ENCODE measurements at places on chromosomes 7 and 10.

DNA sequence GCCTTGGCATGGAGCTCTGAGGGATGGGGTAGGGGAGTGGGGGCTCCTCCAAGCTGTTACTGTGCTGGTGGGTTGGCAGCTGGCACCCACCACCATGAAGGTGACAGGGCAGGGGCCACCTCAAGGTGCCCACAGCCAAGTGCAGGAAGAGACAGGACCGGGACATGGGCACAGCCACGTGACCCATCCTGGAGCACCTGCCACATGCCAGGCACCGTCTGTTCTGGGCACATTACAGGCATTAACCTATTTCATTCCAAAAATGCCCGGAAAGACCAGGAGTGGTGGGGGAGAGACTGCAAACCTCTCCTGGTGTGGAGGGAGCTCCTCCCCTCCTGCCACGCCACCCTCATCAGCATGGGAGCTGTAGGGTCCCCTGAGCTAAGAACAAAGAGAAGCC, 56.7 kb downstream of the CAMK2B start:
- DNase-seq: no peak

GRCh38 chr10:28794986-28795385, 117.7 kb downstream of the BAMBI start:
- DNase-seq: no peak

GRCh38 chr10:70479626-70480238, 1.2 kb downstream of the PALD1 start:
- DNase-seq: no peak

GRCh38 chr7:101557421-101557820, 71.7 kb downstream of the MYL10 start:
- no peak for DNase-seq

GRCh38 chr10:132708441-132708840, 77.5 kb downstream of the NKX6-2 start:
- no peak for DNase-seq

DNA sequence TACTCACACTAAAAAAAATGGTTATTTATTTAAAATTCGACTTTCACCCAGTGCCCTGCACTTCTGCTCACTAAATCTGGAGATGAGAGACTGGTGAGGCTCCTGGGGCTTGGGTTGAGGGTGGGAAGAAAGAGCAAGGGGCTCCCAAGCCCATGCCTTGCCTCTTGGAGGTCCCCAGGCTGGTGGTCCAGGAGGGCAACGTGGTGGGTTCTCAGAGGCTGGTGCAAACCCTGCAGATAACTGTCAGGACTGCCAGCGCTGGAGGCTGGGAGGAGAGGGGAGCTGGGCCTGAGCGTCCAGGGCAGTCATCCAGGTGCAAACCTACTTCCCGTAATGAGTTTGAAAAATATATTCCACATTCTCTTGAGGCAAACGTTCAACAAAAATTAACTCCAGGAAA, 528.3 kb downstream of the GLRX3 start:
- DNase-seq: no peak

- DNase-seq: no peak
Observed at GRCh38 chr7:105339404-105340323, 49.1 kb downstream of the SRPK2 start.

- DNase-seq: no peak
Observed at GRCh38 chr10:57986422-57986821, 281.3 kb downstream of the IPMK start.

DNA sequence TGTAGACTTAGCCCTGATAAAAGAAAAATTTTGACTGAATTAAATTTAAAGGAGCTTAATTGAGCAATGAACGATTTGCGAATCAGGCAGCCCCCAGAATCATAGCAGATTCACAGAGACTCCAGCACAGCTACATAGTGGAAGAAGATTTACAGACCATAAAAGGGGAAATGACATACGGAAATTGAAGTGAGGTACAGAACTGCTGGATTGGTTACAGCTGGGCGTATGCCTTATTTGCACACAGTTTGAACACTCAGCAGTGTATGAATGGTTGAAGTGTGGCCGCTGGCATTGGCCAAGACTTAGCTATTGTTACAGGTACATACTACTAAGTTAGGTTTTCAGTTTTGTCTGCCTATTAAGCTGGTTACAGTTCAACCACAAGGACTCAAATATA, 433.5 kb upstream of the CELF2 start:
- DNase-seq: no peak

GRCh38 chr7:21251151-21251800, 176.6 kb upstream of the SP4 start:
- DNase-seq: no peak

- DNase-seq: no peak
Observed at GRCh38 chr10:96176985-96177384, 46.9 kb downstream of the ZNF518A start.

GRCh38 chr10:116753759-116754158, 11.4 kb upstream of the HSPA12A start:
- no peak for DNase-seq

DNA sequence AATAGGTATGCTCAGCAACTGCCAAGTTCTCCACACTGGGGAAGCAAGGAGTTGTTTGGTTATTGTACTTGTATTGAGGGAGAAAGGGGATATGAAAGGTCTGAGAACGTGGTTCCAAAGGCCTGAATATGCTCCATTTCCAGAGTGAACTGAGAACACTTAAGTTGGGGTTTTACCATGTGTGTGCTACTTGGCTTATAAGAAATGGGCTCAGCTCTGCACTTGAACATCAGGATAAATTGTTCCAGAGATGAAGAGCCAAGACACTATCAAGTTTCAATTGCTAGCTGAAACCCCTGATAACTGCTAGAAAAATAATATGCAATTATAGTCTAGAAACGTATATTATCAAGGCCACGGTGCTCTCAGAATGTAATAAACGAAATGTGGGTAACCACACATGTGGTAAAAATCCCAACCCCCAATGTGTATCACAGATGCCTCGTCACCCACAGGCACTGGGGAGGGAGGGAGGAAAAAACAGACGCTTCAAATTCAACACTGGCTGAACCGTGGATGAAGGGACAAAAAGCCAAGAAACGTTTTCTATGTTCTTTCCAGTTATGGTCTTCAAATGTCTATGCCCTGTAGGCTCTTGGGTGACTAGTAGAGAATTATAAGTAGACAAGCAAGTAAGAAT, 16.3 kb downstream of the ELMO1 start:
- DNase-seq: peak; percentile 82

DNA sequence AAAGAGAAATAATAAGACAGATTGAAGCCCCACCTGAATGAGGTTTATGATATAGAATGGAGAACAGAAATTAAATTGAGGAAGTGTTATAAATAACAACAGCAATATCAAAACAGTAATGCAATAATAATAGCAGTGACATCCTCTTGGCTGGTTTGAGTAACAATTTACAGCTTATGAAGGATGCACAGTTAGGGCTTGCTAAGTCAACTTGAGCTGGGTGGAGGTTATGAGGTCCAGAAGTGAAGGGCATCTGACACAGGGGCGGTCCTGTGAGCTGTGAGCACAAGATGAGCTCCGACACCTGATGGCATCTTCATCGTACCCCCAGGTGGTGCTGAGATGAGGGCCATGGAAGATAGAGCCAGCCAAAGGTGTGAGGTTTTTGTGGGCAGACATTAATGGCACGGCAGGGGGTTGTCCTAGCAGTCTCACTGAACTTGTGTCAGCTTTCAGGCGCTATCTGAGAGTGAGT, 30.5 kb downstream of the ARHGAP22 start:
- no peak for DNase-seq

- no peak for DNase-seq
Observed at GRCh38 chr10:78491812-78492211, 458.1 kb downstream of the RPS24 start.

- DNase-seq: no peak
Observed at GRCh38 chr7:140773104-140773503, 76.6 kb downstream of the NDUFB2 start.

DNA sequence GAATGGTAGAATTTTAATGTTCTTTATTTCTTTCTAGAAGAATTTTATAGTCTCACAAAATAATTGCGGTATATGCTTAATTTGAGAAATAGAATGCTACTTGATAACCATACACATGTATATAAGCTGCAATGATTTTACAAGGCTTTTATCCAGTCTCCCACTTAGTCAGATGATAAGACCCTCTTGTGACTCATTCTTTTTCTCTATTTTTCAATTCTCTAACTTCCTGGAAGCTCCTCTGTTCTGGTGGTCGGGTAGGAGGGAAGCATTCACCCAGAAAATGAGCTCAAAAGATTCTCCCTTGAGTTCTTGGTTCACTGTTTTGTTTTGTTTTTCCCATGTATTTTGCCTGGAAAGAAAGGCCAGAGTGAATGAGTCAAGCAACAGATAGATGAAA, 546.6 kb downstream of the INHBA start:
- DNase-seq: no peak

DNA sequence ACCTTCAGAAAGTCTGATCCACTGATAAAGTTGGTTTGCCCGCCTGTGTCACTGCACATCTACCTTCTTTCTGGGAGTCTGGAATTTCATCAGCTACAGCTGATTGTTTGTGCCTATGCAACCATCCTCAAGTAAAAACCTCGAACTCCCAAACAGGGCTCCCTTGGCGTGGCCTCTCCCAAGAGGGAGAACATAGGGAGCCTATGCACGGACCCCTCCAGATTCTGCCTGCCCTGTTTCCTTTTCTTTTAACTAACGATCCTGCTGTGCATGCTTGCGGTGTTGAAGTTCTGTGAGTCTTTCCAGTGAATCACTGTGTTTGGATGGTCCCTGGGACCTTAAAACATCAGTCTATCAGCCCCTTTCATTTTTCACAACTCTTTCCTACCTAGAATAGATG, 226.9 kb upstream of the SEMA3D start:
- no peak for DNase-seq

DNA sequence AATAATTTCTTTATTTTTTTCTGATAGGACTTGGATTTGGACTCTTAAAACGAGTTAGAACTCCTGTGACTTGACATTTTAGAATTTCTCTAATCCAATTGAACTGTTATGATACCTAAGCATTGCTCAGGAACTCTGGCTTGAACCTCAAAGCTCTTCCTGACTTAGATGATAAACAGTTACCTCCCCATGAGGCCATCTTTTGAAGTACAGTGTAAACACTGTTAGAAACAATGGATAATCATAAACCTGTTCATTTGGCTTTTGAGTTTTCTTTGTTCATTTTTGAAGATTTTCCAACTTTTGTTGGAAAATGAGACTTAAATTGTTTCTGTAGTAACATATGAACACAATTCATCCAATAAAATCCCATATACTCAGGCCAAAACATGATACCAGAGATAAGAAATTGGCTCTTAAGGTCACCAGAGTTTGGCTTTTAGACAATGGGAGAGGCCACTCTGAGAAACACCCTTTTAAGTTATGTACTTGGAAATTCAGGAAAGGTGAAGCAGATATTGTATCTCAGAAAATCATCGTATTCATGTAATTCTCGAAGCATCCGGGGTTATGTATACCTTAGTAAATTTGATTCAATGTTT, 59.6 kb downstream of the RUNDC3B start:
- no peak for DNase-seq
